ENCODE measurements at places on chromosomes 2 and 18.
A peak's percentile ranks its signal among the peaks of the same experiment; 100 is the strongest.

- DNase-seq = no peak
These were observed 42.1 kb downstream of the INSIG2 start for GRCh38 chr2:118130385-118130784.

DNA sequence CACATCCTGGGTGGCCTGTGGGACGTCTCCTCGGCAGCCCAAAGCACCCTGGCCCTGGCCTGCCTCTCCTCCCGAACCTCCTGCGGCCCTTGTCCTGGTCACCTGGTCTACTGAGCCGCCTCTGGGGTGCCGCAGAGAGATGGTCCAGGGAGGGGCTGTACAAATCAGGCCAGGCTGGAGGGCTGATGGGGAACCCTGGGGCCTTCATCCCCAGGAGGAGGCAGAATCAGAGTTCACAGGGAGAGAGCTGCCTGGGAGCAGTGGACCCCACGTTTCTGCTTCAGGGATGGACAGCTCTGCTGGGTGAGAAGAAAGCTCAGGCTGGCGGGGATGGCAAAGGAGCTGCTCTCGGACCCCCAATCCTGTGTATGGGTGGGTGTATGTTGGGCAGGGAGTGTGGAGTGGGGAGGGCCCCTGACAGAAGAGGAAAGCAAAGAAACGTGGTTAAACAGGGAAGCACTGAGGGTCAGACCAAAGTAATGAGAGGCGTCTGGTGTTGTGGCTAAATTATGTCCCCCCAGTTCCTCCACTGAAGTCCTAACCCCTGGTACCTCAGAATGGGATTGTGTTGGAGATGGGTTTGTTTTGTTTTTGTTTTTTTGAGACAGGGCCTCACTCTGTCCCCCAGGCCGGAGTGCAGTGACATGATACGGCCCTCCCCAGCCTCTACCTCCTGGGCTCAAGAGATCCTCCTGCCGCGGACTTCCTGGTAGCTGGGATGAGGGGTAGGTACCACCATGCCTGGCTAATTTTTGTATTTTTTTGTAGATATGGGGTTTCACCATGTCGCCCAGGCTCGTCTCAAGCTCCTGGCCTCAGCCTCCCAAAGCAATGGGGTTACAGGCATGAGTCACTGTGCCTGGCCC, 73.4 kb upstream of the SMAD7 start:
- no peak for DNase-seq

- DNase-seq = no peak
These were observed 66.7 kb downstream of the EMILIN2 start for GRCh38 chr18:2913398-2914005.

- peak; percentile 24 for DNase-seq
These were observed 27.9 kb upstream of the NT5DC4 start for GRCh38 chr2:112692918-112693317.

- DNase-seq = no peak
These were observed 187.1 kb upstream of the PIK3C3 start for GRCh38 chr18:41767960-41768359.

GRCh38 chr18:70523035-70523791, 234.4 kb downstream of the SOCS6 start:
- DNase-seq = no peak
